Stimulated activated CD8-positive, alpha-beta memory T cell treated with anti-CD3 and anti-CD28 coated beads, Interleukin-4, amount 100 ng/mL, for 4 hours (primary cell): ENCODE measurements at places on chromosomes 11 and 22.

DNA sequence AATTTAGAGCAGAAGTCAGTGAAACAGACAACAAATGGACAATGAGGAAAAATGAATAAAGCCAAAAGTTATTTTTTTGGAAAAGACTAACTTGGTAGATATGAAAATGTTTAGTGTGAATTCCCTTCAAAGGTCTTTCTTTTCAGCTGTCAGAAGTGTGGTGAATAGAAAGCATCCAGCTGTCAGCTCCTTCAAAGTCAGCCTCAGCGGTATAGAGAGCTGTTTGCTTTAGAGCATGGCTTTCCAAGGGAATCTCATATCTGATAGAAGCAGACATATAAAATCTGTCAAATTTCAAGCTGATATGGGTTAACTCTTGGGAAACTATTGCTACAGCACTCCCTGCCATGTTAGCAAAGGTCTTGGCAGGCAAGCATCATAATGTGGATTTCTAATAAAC lies 309.3 kb downstream of the CASP12 start:
- DNase-seq, result no peak

DNA sequence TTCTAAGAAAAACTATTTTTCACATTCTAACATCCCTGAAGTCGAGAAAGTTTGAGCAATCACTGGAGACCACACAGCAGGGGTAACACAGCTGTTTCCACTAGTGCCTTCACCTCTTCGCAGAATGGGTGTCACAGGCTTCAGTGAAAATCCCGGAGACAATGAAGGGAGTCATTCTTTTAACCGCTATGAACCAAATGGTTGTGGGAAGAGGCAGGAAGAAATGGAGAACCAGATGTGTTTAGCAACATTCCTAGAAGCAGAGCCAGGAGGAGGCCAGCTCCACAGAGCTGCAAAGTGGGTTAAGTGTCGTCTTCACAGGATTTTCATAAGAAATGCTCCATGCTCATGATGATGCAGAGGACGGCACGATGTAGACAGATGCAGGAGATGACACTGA lies 221.1 kb downstream of the LARGE1 start:
- no peak for DNase-seq

- DNase-seq, result no peak
Observed at GRCh38 chr11:8068605-8069221, 12.3 kb upstream of the TUB start.

DNA sequence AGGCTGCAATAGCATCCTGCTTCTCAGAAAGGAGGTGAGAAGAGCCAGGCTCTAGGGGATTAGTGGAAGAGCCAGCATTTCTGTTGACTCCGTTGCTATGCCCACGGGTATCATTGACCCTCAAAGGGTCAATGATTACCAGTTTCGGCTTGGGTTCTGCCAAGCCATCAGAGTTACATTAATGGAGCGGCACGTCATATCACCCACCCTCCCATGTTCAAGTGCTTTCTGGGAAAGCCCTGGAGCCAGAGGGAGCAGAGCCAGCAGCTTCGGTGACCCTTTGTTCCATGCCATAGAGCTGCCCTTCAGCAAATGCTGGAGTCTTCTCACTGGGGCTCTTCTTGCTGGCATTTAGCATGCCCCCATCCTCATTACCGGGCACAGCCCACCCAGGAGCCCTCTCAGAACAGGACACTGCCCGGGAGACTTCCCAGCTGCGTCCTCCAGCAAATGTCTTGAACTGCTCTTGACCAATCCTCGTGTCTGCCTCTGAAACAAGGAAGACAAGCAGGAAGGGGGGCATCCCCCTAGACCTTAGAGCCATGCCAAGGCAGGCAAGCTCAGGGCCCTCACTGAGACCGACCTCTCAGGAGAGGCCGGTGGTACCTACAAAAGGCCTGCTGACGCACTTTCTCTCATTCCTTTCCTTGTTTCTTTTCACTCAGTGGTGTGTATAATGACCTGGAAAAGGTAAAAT lies 14.6 kb downstream of the KCNJ1 start:
- no peak for DNase-seq

GRCh38 chr11:63783925-63784592 lies 15.5 kb upstream of the ZFTA start:
- DNase-seq, result no peak

GRCh38 chr11:75632450-75632849 lies 36.4 kb downstream of the MAP6 start:
- DNase-seq, result no peak

GRCh38 chr11:33670250-33671011 lies 30.2 kb downstream of the C11orf91 start:
- no peak for DNase-seq

- DNase-seq, result no peak
Observed at GRCh38 chr11:96147186-96147585, 195.8 kb downstream of the MAML2 start.

- DNase-seq, result no peak
Observed at GRCh38 chr11:17129003-17129402, 51.5 kb upstream of the RPS13 start.

GRCh38 chr22:45094825-45095224 lies 68.9 kb upstream of the NUP50 start:
- no peak for DNase-seq

DNA sequence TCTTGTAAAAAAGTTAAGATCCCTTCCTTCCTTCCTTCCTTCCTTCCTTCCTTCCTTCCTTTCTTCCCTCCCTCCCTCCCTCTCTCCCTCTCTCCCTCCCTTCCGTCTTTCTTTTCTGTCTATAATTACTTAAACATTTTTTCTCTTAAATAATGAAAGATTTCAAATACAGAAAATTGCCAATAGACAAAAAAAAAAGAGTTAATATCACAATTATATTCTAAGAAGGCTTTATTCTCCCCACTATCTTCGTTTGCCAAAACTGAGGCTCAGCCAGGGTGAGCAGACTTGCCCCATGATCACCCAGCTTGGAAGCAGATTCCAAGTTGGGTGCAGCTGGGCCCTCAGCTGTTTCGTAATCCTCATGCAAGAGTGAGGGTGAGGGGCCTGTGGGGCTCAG lies 327 bp upstream of the CACNA1I start:
- DNase-seq, result no peak

DNA sequence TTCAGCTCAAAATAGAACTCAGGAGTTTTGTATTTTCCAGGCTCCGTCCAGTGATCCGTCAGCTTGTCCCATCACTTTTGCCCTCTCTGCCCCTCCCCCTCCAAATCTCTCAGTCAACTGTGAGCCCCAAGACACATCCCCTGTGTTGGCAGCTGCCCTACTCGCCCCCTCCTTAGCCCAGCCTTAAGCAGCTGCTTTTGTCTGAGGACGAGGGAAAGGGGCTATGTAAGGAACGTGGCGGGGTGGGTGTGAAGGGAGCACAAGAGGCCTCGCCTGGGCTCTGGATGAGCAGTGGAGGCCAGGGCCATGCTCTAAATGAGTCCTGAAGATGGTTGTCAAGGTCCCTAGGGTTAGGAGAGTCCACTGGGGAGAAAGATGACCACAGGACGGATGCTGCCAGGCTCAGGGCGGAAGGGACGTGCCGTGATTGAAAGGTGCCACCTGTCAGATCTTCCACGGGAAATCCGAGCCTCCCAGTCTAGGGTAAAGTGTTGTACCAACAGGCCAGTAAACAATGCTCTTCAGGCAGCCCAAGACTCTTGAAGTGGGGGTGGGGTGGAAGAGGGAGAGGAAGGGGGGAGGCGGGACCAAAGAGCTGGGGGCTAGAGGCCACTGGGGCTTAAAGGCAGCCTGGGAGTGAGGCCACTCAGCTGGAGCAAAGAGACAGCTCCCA lies at the start of gene SMTNL1:
Gene SMTNL1 (plus strand): TSS at position 649 of the 673 bp plus-strand sequence. CDS start 5,048 bp downstream, outside the sequence.
- DNase-seq, result no peak

DNA sequence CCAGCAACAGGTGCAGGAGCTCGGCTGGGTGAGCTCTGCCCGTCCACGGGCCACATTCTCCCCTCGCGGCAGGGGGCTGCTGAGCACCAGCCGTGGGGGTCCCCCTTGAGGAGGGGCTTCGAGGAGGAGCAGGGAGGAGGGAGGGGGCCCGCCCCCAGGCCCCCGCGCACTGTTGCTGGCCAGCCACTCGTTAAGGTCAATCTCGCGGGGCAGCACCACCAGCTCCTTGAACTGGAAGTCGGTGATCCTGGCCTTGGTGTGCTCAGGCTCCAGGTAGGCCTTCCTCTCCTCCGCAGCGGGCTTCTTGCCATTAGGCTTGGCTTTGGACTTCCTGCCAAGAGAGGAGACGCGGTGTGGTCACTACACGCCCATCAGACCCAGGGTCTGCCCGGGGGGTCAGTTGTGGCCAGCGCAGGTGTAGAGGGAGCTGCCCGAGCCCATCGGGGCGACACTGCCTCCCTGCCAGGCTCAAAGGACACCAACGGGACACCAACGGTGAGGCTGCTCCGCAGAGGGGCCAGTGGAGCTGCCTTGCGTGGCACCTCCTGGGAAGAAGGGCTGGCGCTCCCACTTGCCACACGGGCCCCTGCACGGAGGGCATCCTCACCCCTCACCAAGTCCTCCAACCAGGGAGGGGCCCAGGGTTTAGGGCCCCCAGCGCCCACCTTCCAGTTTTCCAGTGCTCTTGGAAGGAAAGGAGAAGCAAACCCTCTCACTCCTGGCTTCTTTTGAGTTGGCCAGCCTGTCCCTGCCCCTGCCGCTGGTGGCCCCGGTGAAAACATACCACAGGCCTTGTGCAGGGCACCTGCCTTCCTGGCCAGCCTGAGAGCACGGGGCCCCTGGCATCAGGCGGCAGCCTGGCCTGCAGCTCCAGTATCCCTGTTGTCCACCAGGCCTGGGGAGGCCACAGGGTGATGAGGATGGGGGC lies 5.8 kb downstream of the MOB2 start:
- DNase-seq, result no peak

GRCh38 chr11:10503221-10503620 lies 37.8 kb downstream of the RNF141 start:
- DNase-seq, result no peak

DNA sequence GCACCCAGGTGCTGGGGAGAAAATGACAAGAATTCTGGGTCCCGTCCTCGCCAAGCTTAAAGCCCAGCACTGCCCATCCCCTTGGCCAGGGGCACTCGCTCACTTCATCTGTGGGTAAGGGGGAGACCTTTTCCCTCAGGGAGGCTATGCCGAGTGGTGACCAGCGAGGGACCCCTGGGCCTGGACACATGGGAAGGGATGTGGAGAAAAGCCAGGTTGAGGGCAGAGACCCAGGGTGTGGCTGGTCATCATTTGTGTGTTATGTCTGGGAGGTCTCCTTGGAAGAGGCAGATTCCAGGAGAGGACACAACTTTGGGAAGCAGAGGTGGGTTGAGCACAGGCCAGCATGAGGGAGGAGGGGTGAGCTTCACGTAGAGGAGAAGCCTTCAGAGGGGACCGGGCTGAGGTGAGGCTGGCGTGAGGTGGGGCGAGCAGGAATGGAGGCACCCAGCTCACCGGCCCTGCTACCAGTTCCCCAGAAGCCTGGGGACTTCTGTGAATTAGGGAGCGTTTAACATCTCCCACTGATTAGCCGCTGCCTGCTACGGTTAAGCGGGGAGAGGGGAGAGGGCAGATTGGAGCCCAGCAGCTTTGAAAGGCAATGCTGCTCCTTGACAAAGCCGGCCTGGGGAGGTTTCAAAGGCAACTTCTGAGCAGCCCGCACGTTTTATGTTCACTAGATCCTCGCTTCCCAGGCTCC lies 25.8 kb upstream of the NECTIN1 start:
- no peak for DNase-seq

- DNase-seq, result no peak
Observed at GRCh38 chr11:1146365-1146764, 11.4 kb upstream of the MUC5AC start.

DNA sequence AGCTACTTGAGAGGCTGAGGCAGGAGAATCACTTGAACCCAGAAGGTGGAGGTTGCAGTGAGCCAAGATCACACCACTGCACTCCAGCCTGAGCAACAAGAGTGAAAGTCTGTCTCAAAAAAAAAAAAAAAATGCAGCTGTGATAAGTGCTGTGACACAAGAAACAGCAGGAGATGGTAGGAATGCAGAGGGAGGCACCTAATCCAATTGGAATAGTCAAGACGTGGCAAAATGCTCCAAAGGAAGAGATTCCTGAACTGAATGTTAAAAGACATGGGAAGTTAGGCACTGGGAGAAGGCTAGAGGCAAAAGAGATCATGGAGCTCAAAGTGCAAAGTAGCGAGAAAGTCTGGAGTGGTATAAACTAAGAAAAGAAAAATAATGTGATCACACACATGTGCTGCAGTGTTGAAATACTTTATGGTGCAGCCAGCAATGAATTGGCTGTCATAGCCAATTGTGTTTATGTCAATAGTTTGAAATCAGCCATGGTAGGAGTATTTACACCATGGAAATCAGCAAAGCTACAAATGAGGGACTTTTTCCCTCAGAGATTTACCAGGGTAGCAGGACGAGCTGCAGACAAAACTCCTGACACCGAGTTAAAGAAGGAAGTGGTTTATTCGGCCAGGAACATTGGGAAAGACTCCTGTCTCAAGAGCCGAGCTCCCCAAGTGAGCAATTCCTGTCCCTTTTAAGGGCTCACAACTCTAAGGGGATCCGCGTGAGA lies 40.9 kb upstream of the LIPT2 start:
- DNase-seq, result no peak

- DNase-seq, result no peak
Observed at GRCh38 chr11:119659971-119660723, 68.9 kb downstream of the NECTIN1 start.

GRCh38 chr22:26559961-26560575 lies 29.9 kb downstream of the TPST2 start:
- DNase-seq, result no peak

GRCh38 chr11:75465701-75466531 lies 32.9 kb upstream of the KLHL35 start:
- no peak for DNase-seq

DNA sequence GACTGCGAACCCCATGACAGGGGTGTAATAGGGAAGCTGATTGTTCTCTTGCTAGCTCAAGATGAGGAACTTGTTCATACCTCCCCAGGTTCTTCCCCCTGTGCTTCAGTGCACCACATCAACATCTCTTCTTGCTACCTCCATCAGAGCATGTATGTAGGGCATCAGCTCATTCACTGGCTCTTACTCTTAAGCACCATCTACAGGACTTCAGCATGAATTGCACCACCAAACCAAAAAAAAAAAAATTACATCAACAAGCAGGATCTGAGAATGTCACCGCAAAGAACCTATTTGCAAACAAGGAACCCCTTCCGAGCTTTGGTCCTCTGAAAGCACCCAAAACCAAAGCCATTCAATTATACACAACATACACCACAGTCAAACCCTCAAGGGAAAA lies 2226.5 kb upstream of the RAG2 start:
- DNase-seq, result no peak

DNA sequence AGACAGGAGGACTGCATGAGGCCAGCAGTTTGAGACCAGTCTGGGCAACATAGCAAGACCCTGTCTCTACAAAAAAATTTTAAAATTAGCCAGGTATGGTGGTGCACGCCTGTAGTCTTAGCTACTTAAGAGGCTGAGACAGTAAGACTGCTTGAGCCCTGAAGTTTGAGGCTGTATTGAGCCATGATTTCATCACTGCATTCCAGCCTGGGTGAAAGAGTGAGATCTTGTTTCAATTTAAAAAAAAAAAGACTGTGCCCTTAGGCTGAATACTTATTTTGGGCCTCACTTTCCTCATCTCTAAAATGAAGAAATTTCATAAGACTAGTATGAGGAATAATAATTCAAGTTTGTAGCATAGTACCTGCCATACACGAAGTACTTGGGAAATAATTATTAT lies 6.9 kb downstream of the AQP11 start:
- no peak for DNase-seq

- DNase-seq, result no peak
Observed at GRCh38 chr22:20508815-20509271, 1.4 kb downstream of the MED15 start.
